ENCODE measurements at places on chromosomes 3 and 15.

- no peak for DNase-seq
These were observed 387 bp upstream of the VPS33B start for GRCh38 chr15:91022832-91023129.

DNA sequence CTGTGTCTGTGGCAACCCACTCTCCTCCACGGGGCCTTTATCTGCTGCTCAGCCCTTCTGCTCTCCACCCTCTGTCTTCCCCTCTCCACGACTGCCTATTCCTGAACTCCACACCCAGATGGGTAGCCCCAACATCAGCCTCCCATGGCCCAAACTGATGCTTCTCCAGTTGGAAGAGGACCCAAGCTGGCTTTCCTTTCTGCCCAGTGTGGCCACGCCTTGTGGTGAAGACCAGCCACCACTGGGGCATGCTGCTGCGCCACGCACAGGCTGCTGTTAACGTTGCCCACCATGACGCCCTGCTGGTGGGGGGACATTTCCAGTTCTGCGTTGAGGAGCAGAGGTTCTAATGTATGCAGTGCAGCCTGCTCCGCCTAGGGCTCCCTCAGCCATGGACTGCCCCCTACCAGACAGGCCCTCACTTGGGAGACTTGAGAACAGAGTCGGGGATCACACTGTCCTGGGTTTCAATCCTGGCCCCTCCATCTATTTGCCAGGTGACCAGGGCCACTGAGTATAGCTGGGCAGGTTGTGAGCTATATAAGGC is 26.9 kb downstream of the CFAP100 start:
- DNase-seq = no peak

DNA sequence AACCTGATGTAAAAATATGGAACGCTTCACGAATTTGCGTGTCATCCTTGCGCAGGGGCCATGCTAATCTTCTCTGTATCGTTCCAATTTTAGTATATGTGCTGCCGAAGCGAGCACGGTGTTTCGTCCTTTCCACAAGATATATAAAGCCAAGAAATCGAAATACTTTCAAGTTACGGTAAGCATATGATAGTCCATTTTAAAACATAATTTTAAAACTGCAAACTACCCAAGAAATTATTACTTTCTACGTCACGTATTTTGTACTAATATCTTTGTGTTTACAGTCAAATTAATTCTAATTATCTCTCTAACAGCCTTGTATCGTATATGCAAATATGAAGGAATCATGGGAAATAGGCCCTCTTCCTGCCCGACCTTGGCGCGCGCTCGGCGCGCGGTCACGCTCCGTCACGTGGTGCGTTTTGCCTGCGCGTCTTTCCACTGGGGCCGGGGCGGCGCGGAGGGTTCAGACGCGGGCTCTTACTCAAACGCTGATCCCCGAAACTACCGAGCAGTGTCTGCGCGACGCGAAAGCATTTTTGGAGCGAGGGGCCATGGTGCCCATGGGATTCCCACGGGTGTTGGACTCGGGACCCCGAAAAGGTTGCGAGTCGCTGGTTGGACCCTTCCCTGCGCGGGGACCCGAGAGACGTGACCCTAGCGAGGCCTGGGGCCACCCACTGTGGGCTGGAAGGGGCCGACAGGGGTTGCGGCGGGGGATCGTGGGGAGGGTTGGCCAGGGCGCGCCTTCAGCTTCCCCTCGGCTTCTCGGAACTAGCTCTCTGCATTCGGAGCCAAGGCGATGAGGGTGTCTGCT is at the start of gene RNU6-1:
RNU6-1 (minus strand) TSS at position 117 of the 820 bp plus-strand sequence.
- DNase-seq = peak; percentile 74

- DNase-seq = no peak
These were observed 7.3 kb downstream of the CCDC71 start for GRCh38 chr3:49158792-49159191.

DNA sequence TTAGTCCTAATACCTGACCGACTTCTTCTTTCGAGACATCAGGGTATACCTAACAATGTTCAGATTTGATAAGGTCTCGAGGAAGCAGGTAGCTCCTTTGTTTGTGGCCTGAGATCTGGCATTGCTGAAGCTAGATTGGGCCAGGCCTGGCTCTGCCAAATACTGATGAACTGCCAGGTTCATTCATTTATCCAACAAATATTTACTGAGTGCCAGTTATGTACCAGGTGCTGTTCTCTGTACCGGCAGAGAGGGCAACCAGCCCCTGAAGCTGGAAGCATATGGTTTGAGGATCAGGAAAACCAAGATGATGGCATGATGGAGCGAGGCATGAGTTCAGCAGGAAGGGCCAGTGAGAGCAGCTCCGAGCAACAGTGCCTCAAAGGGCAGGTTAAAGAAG is 196.2 kb upstream of the NSMCE3 start:
- no peak for DNase-seq

DNA sequence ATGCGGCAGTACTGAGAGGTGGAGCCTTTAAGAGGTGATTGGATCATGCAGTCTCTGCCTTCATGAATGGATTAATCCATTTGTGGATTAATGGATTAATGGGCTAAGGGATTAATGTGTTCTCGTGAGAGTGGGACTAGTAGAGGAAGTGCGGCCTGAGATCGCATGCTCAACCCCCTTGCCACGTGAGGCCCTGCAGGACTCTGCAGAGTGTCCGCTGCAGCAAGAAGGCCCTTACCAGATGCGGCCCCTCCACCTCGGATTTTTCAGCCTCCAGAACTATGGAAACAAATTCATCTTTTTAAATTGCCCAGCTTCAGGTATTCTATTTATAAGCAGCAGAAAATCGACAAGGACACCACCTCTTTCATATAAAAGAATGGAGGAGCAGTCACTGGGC is 148.8 kb downstream of the TPRA1 start:
- DNase-seq = no peak

DNA sequence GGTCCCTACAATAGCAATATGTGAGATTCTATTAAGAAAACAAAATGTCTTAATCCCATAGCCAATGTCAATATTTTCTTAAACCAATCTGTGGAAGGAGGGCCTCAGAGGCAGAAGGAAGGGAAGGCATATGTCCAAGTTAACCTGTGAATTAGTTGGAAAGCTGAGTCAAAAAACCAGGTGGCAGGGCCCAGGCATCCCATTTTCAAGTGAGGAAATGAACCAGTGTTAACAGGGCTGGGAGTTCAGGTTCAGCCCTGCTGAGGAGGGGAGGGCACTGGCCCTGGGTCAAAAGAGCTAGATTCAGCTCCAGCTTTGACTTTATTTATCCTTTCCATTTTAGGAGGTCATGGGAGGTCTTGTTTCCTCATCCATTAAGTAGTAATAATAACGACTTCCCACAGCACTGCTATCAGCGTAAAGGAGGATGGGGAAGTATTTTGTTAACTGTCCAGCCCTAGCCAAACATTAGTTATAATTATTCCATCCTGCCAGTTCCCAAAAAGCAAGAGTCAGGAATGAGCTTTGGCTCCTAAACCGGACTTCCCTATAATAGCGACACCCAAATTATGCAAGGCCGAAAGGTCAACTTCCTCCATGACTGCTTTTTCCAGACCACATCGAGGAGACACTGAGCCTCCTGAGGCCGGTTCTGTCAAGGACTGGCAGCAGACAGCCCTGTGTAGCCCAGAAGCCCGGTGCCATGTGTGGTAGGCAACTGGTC is 3.2 kb downstream of the MASP1 start:
- no peak for DNase-seq

DNA sequence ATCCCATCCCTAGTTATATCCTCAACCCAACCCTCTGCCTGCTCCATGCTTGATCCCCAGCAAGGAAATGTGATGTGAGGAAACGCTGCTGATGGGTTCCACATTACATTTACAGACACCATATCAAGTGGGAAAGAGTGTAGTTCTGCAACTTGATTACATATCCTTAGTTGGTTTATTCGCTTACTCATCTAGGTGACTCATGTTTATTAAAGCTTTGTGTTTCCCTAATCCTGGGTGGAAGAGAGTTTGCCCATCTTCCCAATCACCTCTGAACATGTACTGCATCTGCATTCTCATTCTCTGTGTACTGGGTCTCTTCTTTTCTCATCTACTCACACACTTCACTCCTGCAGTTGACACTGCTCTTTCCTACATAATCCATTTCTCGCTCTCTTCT is 91.7 kb upstream of the PDZRN3 start:
- DNase-seq = no peak

Measured in NCI-H1694 (cell line).